HT1080 (cell line): ENCODE measurements at places on chromosomes 5 and 9. TPM values are rescaled to one million over a fixed set of nuclear protein-coding genes. Genes with fewer than 3 reads are reported as not detected.

IFNK gene
- not detected in 2 replicates for total RNA-seq

MYMK gene
- not detected in 2 replicates for total RNA-seq

DCTN4 gene
- total RNA-seq = 30.5 and 40.8 TPM in 2 replicates

ARHGEF28 gene
- total RNA-seq = 12.9 and 13.9 TPM in 2 replicates

SPACA9 gene
- 2.6 and 5.5 TPM in 2 replicates for total RNA-seq

GLIPR2 gene
- 2.6 and 3.7 TPM in 2 replicates for total RNA-seq

CAMK4 gene
- total RNA-seq = 28.0 and 35.4 TPM in 2 replicates
